ENCODE measurements at places on chromosomes 4 and X.

- no peak for DNase-seq
Measured at GRCh38 chr4:39046249-39046648, 14.0 kb upstream of the TMEM156 start.

GRCh38 chr4:79917246-79917645 is 155.8 kb downstream of the ANTXR2 start:
- DNase-seq: no peak

- DNase-seq: no peak
Measured at GRCh38 chr4:74197080-74197479, 39.2 kb downstream of the MTHFD2L start.

GRCh38 chrX:23578079-23578478 is 89.2 kb upstream of the PRDX4 start:
- DNase-seq: no peak

DNA sequence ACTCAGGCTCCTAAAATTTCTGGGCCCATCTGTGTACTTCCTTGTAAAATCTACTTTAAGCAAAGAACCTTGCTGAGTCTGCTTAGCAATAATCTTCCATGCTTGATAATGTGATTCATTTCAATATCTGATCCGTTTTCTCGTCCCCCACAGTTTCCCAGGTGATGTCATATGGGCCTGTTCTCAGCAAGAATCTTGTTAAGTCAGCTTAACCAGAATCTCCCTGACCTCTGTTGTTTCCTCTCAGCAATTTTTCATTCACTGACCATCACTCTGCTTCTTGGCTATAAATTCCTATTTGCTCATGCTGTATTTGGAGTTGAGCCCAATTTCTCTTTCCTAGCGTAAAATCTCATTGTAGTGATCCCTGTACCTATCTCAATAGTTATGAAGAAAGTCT is 13.9 kb downstream of the CSN2 start:
- DNase-seq: no peak

DNA sequence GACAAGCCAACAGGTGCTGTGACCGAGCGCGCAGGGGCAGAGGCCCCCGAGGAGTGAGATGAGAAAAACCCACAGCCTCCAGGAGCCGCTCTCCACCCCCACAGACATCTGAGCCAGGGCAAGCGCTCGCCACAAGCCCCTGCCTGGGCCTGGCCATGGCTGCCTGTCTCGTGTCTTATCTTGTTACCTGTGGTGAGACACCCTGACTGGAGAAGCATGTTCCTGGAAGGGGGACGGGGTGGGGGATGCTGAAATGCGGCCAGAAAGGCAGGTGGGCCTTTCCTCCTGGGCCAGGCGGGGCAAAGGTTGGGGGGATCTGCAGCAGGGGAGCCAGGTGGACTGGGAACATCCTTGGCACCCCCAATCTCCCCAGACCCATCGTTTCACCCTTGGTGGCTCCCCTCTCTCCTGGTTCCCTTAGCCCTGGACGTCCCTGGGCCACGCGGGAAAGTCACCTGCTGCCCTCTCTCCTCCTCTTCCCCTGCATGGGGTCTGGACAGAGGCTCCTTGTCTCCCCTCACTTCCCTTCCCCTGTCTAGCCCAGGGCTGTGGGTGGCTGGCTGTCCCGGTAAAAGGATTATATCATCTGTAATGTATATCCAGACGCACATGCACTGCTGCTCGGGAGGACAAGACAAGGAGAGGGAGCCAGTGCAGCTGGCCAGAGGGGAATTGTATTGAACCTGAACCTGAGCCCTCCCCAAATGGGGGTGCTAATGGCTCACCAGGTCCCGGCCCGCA is 8.4 kb upstream of the DUSP9 start:
- DNase-seq: no peak

DNA sequence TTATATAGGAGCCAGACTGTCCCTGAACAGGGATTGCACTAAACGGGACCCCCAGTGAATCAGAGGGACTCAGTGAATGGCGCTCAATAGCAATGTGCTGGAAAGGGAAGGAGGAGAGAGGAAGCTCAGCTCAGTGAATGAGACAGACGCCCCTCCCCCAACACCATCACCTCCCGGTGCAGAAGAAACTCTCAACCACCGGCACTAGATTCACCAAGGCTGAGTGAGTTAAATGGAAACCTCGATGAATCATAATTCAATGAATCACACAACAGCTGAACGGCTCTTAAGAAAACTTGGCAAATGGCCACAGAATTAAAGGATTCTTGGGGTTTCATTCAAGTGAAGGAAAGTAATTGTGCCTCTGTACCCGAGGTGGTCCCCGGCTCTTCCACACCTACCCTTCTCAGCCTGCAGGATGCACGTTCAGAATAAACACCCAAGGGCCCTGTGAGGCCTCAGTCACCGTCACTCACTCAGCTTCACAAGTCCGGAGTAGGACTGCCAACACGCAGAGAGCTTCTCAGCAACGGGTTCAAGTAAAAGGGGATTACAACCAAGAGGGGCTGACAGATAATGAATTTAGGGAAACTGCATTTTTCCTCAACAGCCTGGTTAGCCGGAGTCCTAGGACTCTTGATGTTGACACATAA is 29.3 kb downstream of the CRMP1 start:
- DNase-seq: peak; percentile 59

GRCh38 chrX:68732906-68733493 is 85.5 kb downstream of the STARD8 start:
- no peak for DNase-seq

DNA sequence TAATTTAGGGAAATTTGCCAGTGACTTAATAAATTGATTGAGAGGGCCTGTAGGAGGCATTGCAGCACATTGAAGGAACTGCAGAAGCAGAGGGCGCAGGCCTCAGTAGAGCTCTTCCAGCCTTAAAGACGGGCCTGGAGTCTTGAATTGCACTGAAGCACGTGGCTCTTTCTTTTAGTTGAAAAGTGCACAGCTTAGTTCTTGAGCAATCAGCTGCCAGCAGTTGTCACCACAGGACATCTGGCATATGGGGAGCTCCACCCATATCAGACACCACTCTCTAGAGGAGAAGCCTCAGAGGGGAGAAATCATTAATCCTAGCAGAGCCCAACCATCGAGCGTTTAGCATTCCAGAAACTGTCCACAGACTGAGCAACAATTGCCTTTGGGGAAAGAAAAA is 16.0 kb upstream of the FGF16 start:
- DNase-seq: no peak

GRCh38 chr4:169096221-169096620 is 86.2 kb upstream of the CBR4 start:
- no peak for DNase-seq

- DNase-seq: no peak
Measured at GRCh38 chrX:71994601-71995000, 84.0 kb downstream of the NHSL2 start.

DNA sequence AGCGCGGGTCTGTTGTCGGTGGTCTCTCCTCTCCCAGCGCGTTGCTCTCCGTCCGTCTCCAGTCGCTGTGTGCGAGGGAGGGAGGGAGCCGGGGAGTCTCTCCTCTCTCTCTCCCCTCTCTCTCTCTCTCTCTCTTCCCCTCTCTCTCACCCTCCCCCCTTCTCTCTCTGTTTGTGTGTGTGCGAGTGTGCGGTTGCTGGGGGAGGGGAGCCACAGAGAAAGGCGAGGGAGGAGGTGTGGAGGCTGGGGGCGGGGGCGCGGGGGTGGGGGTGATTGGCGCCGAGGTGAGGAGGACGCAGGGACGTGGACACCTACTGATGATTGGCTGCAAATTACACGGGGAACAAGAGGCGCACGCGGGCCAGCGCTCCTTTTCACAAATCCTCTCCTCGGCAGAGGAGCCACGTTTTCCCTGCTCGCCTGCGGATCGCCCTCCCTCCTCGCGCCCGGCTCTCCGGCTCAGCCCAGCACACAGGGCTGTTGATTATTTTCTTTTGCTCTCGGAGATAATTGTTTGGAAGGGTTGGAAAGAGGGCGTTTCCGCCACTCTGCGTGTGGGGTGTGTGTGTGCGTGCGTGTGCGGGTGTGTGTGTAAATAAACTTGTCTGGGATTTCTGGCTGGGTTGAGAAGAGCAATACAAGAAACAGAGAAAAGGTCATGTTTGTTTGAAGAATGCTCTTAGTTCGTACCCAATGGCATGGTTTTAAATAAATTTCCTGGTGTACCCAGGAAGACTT is at the start of gene CXXC4:
CXXC4 (minus strand) TSS at position 73 of the 738 bp plus-strand sequence. CDS start 3,092 bp downstream, outside the sequence.
- DNase-seq: peak; percentile 89

DNA sequence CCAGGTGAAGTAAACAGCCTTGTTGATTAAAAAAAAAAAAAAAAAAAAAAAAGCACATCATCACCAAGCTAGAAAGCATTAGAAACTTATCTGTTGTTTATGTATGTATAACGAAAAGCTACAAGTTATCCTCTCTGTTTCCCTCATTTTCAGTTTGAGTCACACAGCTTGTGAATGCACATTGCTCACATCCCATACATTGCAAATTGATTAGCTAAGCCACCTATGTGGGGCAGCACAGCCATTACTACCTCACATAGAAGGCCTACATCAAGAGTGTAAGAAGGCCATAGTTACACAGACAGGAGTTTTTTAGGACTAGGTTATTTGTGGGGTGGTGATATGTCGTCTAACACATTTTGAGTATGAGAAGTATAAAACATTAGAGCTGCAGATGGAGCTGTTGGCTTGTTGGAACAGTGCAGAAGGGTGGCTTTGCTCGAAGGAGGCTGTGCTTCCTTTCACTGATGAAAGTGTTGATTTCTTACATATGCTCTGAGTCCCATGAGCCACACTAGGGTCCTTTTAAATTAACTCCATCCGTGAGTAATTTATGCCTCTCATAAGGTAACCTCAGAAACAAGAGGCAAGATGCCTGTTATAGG is 431.6 kb downstream of the GABRG1 start:
- DNase-seq: no peak

DNA sequence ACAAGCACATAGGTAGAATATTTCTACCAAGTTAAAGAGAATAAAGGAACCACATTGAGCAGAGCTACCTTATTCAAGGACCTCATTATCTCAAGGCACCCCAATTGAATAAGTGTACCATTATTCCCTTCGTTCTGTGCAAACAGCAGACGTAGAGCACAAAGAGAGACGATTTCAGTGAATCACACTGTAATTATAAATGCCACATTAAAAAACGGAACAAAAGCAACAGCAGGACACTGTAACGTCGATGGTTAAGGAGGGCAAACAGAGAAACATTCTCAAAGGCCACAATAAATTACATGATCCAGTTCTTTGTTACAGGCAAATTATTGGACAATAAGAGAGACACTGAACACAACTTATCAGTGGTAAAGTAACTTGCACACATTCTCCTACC is 644.1 kb upstream of the TENM3 start:
- no peak for DNase-seq

GRCh38 chr4:168077726-168078239 is 14.6 kb upstream of the ANXA10 start:
- no peak for DNase-seq

- DNase-seq: no peak
Measured at GRCh38 chr4:139642364-139642763, 23.3 kb upstream of the MGST2 start.

DNA sequence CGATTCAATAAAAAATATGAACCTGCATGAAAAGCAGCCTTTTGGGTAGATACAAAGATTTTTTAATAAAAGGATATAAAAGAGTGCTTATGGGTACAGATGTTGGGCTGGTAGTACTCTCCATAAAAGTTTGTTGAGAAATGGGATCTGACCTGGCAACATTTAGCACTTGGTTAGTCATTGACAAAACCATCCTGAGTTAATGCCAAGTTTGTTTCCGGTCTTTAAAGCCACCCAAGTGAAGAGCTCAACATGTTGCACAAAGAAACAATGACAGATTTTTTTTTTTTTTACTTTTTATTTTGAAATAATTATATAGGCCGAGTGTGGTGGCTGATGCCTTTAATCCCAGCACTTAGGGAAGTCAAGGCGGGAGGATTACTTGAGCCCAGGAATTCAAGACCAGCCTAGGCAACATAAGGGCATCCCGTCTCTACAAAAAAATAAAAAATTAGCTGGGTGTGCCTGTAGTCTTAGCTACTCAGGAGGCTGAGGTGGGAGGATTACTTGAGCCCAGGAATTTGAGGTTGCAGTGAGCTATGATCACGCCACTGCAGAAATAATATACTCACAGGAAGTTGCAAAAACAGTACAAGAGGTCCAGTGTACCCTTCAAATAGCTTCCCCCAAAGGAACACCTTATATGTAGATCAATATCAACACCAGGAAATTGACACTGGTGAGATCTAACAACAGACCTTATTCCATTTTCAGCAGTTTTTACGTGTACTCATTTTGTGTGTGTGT is 16.6 kb downstream of the CHST7 start:
- no peak for DNase-seq

GRCh38 chrX:36577006-36577405 is 431.2 kb upstream of the FAM47C start:
- DNase-seq: no peak

DNA sequence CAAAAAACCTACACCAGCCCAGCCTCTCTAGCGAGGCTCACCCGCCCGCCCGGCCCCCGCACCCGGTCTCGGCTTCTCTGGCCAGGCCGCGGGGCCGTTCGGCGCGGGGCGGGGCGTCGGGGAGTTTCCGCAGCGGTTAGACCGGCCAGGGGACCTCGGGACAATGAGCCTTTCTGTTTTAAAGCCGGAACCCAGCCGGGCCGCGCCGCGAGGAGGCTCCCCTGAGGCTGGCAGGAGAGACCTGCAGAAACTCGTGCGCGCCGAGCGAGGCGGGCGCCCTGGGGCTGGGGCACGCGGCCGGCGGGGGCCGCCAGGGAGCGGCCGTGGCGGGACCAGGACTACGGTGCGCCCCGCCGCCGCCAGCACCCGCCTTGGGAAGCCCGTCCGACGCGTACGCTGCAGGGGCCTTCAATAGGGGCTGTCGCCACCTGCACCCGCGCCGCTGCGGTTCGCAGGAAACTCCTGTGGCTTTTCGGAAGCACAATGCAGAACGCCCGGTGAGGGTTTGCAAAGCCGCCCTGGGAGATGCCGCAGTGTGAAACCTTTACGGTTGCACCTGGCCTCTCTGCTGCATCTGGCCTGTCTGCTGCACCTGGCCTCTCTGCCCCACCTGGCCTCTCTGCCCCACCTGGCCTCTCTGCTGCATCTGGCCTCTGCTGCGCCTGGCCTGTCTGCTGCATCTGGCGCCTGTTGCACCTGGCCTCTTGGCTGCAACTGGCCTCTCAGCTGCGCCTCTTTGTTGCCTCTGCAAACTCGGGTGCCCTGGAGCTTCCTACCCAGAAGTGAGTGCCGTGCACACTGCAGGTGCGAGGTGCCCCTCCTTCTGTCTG is 63.9 kb downstream of the TRAPPC11 start:
- DNase-seq: peak; percentile 12

DNA sequence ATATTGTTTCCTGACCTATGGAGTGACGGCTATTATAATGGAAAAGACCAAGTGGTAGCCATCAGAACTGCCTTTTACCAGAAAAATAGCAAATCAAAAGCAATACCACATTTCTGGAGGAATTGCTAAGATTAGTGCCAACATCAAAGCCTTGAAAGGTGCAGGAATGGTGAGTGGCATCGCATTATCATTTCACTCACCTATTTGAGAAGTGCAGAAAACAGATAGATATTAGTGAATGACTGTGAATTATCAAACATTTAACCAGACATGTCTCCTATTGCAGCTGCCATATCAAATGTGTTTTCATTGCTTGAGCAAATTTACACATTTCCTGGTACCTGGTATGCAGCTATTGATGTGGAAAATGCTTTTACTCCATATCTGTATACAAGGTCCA is 1638.1 kb upstream of the PABPC4L start:
- no peak for DNase-seq

GRCh38 chr4:64721106-64721505 is 311.9 kb upstream of the TECRL start:
- no peak for DNase-seq

- no peak for DNase-seq
Measured at GRCh38 chrX:113136836-113137235, 296.2 kb upstream of the AMOT start.

GRCh38 chr4:153119626-153120025 is 84.6 kb upstream of the TRIM2 start:
- DNase-seq: no peak

GRCh38 chr4:54255881-54256280 is 26.8 kb downstream of the PDGFRA start:
- DNase-seq: no peak

All from putamen (tissue), 1 donor.